ENCODE measurements at places on chromosomes 16 and 17. TPM values are rescaled to one million over a fixed set of nuclear protein-coding genes. Genes with fewer than 3 reads are reported as not detected.

UTP4 gene
- total RNA-seq: 16.3 TPM

RNF227 gene
- total RNA-seq: 1.1 TPM

CALB2 gene
- 32.3 TPM for total RNA-seq

B3GNT9 gene
- 21.2 TPM for total RNA-seq

CES5A gene
- not detected for total RNA-seq

SUMO2 gene
- total RNA-seq: 160 TPM

KCTD19 gene
- not detected for total RNA-seq

EFCAB13 gene
- 1.8 TPM for total RNA-seq

CA5A gene
- not detected for total RNA-seq
